ENCODE measurements at places on chromosomes 3 and 15.

- peak; percentile 41 for ATAC-seq
These were observed 11.8 kb downstream of the ANAPC13 start for GRCh38 chr3:134473868-134474546.

- no peak for ATAC-seq
These were observed 96.5 kb upstream of the PRICKLE2 start for GRCh38 chr3:64321747-64322146.

DNA sequence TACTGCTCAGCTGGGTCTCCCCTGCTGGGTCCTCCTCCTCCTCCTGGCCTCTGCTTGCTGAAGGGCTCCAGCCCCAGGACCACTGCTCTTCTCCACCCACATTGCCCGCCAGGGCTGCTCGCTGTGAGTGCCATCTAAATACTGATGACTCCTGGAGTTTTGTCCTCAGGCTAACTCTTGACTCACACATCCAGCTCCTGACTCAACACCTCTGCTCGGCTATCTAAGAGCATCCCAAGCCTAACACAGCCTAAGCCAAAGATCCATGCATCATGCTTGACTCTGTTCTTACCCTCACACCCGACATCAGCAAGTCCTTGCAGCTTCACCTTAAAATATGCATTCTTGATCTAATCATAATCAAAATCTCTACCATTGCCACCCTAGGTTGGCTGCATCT lies 260.2 kb downstream of the KLF13 start:
- no peak for ATAC-seq

DNA sequence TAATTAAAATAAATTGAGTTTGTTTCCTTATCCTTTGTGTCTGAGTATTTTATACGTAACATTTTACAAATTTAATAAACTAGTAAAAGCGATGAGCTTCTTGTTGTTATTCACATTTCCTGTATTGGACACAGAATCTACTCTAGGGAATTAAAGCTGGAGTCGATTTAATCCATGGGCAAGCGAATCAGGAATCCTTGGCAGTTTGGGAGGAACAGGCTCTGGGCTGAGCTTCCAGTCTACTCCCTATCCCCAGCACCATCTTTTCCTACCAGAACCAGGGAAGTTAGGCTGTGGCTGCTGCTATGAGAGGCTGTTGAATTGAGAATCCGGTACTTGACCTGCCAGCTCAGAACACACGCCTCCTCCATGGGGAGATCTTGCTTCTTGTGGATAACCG lies 437.3 kb upstream of the TPM1 start:
- no peak for ATAC-seq

GRCh38 chr15:83283138-83283812 lies 1.2 kb downstream of the BNC1 start:
- ATAC-seq: no peak

- no peak for ATAC-seq
These were observed 192.8 kb upstream of the TBC1D5 start for GRCh38 chr3:17935222-17935621.

- ATAC-seq: no peak
These were observed 122.1 kb upstream of the PLAAT1 start for GRCh38 chr3:193118907-193119306.

DNA sequence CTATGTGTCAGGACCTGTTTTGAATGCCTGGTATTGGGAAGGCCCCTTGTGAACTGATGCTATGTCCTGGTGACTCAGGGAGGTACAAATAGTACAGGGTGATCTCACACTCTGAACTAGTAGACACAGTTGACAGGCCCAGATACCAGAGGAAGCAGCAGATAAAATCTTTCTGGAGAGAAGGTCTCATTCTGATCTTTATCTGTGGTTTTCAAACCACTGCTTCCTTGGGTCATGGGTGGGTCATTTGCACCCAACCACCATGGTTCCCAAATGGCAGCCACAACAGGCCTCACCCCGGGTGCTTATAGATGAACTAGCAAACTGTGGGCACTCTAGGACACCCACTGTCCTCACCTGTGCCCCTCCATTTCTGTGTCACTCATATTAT lies 43.4 kb downstream of the PXYLP1 start:
- ATAC-seq: peak; percentile 21

- ATAC-seq: no peak
These were observed 13.8 kb downstream of the RIOX2 start for GRCh38 chr3:97958396-97958795.

- ATAC-seq: no peak
These were observed 56.2 kb upstream of the PTPRG start for GRCh38 chr3:61505197-61505596.

GRCh38 chr3:186536883-186537844 lies 7.0 kb downstream of the CRYGS start:
- no peak for ATAC-seq

DNA sequence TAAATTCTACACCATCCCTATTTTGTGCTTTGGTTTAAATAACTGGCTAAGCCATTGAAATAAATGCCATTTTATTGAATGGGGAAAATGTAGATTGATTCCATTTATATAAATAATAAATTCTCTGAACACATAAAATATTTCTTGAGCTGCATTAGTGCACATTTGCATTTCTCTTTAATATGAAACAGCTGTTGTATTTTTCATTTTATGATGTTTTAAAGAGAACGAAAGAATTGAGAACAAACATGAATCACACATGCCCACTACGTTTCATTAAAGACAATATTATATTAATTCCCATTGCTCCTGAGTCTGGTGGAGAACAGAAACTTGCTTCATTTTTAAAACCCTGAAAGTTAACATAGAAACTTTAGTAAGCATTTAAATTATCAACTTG lies 235.7 kb upstream of the CFAP20DC start:
- ATAC-seq: no peak

DNA sequence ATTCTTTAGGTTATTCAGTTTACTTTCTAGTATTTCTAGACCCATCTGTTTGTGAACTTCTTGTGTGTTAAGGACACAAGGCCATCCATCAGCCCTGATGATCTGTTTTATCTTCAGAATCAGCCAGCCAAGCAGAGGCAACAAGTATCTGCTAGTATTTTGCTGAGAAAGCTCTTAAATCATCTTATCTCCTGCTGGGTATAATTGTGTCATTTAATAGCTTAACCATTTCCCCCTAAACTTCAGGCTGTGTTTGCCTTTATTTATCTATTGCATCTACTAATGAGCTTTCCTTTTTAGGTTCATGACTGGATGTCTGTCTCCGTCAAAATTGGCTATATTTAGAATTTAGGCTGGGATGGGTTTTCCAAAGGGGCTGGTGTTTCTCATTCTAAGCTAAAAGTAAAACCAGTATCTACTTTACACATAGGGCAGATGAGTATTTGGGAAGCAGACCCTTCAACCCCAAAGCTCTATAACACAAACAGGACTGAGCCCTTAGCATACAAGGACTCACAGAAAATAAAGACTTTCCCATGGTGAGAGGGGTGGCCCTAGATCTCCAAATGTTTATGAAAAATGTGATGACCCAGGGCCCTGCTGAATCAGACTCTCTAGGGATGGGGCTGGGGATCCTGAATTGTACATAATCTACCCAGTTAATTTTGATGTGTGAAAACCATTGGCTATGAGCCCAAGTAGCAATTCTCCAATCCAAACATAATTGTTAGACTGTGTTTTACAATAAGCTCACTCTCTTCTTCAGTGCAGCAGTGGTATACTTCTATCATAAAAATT lies 65.3 kb upstream of the PSMD6 start:
- ATAC-seq: no peak

- ATAC-seq: no peak
These were observed 134.9 kb downstream of the FEZF2 start for GRCh38 chr3:62238431-62238830.

GRCh38 chr3:177333533-177334520 lies 136.5 kb upstream of the TBL1XR1 start:
- ATAC-seq: no peak

GRCh38 chr15:53397041-53397616 lies 362.3 kb downstream of the WDR72 start:
- ATAC-seq: no peak

DNA sequence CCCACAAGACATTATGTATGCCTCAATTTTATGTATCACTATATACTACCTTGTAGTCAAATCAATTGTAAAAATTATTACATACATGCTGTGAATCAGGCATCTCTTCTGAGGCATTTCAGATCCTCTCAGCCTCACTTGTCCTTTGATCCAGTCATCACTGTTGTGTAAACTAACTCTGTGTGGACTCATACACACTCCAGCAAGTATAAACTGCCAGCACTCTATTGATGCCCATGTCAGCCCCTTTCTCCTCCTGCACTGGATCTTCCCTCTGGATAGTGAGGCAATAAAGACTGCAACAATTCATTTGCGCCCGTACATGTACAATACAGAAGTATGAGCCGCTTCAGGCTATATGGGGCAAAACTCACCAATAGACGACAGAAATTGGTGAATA lies 364.7 kb upstream of the TGFBR2 start:
- no peak for ATAC-seq

DNA sequence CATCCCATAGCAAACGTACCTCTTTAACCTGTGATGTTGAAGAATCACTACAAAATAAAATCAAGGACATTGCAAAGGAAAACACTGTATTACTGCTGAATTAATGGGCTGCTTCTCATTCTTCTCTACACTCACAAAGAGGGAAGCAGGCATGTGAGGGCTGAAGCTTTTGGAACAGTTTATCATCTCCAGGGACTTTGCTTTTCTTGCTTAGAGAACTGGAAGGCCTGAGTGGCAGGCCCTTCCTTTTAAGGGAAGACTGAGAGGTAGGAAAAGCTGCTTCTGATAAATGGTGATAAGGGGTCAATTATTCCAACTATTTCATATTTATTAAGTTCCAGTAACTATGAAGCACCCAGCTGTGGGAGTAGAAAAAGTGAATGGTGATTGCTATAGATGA lies 649.6 kb downstream of the NTRK3 start:
- no peak for ATAC-seq

DNA sequence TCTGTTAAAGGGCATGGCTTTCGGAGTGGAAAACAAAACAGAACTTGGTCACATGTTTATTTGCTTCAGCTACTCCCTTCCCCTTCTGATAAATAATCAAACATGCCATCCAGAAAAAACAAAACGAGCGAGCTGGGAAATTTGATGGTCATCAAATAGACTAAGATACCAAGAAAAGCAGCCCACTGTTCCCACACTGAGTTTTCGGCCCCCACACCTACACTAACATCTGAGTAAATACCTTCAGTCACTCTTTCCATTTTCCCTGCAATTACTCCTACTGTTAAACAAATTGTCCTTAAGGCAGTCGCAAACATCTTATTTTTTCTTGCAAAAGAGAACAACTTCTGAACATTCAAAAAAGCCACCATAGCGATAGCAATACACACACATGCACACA lies 454.6 kb downstream of the FOXP1 start:
- ATAC-seq: no peak
